ENCODE measurements at places on chromosomes 11 and 22.
A peak's percentile ranks its signal among the peaks of the same experiment; 100 is the strongest.

GRCh38 chr11:89163686-89164085, 14.0 kb upstream of the TYR start:
- H3K36me3 ChIP-seq, result no peaks in the 10 kb centered on the region
- no peak overlapping the region for H3K4me3 ChIP-seq
- no peaks in the 10 kb centered on the region for H3K4me1 ChIP-seq

GRCh38 chr22:40006641-40007040, 11.9 kb downstream of the FAM83F start:
- no peak overlapping the region for H3K4me3 ChIP-seq
- peaks cover 6% of the 10 kb centered on the region for H3K4me1 ChIP-seq
- no peak for DNase-seq
- H3K36me3 ChIP-seq, result no peaks in the 10 kb centered on the region

DNA sequence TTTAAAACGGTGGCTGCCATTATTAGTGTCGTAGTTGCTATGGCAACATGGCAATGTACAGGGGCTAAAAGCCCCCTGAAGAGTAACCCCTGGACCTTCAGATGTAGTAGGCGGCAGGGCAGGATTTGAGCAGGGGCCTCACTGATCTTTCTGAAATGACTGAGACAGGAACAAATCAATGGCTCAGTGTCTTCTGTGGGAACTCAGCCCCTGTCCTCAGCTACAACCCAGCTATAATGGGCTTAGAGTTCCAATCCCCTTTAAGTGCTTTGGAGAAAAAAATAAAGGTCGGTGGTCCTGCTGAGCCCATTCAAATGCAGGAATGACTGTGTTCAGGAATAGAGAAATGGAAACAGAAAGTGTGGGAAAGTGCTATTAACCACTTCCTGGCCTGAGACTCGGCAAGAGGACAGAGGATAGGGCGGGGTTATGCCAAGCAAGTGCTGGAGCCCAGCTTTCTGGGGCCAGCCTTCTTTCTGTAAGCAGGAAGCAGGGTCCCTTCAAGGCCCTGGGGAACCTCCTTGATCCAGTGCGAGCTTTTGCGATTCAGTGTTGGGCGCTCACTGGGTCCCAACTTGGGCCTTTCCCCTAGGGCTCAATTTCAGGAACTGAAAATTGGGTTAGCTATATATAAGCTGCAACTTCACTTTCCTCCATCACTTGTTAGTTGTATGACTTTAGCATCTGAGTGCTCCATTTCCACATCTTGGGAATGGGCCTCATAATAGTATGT, 6.1 kb upstream of the CD82 start:
- peaks cover 16% of the 10 kb centered on the region for H3K4me1 ChIP-seq
- no peak overlapping the region for H3K4me3 ChIP-seq
- no peaks in the 10 kb centered on the region for H3K36me3 ChIP-seq
- no peaks in the 10 kb centered on the region for H3K27me3 ChIP-seq
- H3K27ac ChIP-seq, result no peak overlapping the region

DNA sequence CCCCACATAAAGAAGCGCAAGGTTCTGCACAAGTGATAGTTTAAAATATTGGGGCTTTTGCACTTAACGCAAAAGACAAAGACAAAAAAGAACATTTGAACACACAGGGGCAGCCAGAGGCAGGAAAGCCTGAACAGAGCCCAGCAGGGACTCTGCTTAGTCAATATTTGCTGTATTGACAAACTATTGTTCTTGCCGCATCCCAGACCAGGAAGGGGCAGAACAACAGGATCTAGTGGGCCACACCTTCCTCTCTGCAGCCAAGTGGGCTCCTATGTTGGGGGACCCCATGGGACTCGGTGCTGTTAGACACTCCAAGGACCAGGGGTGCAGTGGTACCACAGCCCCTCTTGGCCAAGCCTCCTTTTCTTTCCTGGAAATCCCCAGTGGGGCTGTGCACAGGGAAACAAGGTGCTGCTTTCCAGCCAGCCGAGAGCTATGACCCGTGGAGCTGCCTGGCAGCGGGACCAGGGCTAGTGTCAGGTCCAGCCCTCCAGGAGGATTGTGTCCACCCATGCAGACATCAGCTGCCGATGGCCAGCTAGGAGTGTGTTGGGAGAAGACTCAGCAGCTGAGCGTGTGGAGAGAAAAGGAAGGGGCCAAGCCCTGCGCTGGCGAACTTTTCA, 43.3 kb upstream of the ANO1 start:
- no peak for DNase-seq
- H3K27ac ChIP-seq, result no peak overlapping the region
- no peak overlapping the region for H3K4me3 ChIP-seq
- no peaks in the 10 kb centered on the region for H3K4me1 ChIP-seq

DNA sequence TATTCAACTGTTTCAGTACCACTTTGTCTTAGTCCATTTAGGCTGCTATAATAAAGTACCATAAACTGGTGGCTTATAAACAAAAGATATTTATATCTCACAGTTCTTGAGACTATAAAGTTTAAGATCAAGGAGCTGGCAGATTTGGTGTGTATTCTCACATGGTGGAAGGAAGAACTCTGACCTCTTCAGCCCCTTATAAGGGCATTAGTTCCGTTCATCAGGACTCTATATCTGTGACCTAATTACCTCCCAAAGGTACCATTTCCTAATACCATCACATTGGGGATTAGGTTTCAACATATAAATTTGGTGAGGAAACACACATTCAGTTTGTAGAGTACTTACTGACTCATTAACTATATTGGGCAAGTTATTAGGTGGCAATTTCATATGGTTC, 10.7 kb upstream of the ARL14EP start:
- peaks cover 23% of the 10 kb centered on the region for H3K27me3 ChIP-seq
- H3K27ac ChIP-seq, result no peak overlapping the region
- H3K4me3 ChIP-seq, result no peak overlapping the region
- H3K36me3 ChIP-seq, result no peaks in the 10 kb centered on the region
- no peak for DNase-seq
- no peaks in the 10 kb centered on the region for H3K4me1 ChIP-seq

DNA sequence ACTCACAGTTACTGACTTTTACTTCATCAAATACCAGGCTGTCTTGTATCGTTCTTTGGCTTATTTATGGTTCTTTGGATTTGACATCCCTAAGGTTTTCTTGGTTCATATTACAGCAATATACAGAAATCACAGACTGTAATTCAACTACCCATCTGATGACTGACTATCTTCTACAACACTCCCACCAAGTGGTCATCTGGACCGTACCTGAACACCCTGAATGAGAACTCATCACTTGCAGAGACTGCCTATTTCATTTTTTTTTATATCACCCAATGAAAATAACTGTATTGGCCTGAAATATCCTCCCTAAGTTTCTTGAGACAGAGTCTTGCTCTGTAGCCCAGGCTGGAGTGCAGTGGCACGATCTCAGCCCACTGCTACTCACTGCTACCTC, 9.5 kb upstream of the UPB1 start:
- no peak overlapping the region for H3K27ac ChIP-seq
- no peak overlapping the region for H3K4me3 ChIP-seq
- H3K36me3 ChIP-seq, result no peaks in the 10 kb centered on the region
- H3K4me1 ChIP-seq, result peaks cover 12% of the 10 kb centered on the region
- no peaks in the 10 kb centered on the region for H3K27me3 ChIP-seq

DNA sequence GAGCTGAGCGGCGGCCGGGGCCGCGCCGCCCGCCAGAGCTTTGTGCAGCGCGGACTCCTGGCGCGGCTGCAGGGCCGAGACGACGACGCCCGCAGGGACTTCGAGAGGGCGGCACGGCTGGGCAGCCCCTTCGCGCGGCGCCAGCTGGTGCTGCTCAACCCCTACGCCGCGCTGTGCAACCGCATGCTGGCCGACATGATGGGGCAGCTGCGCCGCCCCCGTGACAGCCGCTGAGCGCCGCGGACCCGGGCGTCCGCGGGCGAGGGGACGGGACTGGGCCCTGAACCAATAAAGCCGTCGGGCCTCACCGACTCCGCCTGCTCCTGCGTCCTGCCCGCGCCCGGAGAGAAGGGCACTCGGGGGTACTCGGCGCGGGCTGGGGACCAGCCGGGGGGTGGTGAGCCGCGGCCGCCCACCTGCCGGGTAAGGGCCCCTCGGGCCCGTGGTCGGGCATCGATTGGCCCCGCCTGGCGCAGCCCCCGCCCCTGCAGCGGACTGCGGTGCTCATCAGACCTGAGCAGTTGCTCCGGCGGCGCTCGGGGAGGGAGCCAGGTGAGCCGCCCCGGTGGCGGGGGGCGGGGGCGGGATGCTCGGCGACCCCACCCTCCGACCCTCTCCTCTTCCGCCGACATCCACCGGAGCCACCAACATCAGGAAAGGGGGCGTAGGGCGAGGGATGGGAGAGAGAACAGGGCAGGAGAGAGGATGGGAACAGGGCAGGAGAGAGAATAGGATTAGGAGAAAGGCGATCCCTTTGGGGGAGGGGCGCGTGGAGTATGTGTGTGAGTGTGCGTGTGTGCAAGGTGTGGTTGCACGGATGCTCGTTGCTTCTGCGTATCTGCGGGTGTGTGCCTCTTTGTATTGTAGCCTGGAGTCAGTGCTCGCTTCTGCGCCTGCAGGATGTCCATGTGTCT, at the start of gene TMEM25:
TMEM25 (plus strand) TSS at position 510 of the 914 bp plus-strand sequence. CDS start 610 bp downstream, outside the sequence.
- DNase-seq, result no peak
- H3K36me3 ChIP-seq, result no peaks in the 10 kb centered on the region
- H3K4me3 ChIP-seq, result peak within 1 kb of the TSS; percentile 89
- H3K4me1 ChIP-seq, result peaks cover 13% of the 10 kb centered on the region
- peak within 1 kb of the TSS; percentile 87 for H3K27ac ChIP-seq

GRCh38 chr11:86623041-86623621, 49.3 kb downstream of the ME3 start:
- no peak overlapping the region for H3K4me3 ChIP-seq
- H3K27me3 ChIP-seq, result no peaks in the 10 kb centered on the region
- no peaks in the 10 kb centered on the region for H3K4me1 ChIP-seq
- H3K27ac ChIP-seq, result no peak overlapping the region
- no peak for DNase-seq
- no peaks in the 10 kb centered on the region for H3K36me3 ChIP-seq

DNA sequence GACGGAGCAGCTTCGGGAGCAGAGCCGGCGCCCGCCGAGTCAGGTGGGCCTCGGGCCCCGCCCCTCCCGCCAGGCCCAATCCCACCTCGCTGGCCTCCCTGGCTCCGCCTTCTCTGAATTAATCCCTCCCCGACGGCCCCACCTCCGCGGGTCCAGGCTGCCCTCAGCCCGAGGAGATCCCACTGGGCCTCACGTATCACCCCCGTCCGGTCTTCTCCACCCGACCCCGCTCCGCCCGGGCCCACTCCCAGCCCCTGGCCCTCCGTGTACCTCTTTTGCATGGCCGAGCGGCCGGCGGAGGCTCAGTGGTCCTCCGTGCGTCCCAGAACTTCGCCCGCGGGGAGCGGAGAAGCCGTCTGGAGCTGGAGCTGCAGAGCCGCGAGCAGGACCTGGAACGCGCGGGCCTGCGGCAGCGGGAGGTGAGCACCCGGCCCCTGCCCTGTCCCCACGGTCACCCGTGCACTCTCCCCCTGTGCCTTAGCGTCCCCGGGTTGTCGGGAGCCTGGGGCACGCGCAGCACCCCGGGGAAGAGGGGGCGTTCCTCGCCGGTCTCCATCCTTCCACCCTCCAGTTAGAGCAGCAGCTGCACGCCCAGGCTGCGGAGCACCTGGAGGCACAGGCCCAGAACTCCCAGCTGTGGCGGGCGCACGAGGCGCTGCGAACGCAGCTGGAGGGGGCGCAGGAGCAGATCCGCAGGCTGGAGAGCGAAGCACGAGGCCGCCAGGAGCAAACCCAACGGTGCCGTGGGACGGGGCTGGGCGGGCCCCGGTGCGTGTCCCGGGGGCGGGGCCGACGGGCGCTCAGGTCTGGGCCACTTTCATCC, 2.2 kb upstream of the CD151 start:
- no peak for DNase-seq
- no peaks in the 10 kb centered on the region for H3K36me3 ChIP-seq
- no peaks in the 10 kb centered on the region for H3K27me3 ChIP-seq
- peaks cover 35% of the 10 kb centered on the region for H3K4me1 ChIP-seq

DNA sequence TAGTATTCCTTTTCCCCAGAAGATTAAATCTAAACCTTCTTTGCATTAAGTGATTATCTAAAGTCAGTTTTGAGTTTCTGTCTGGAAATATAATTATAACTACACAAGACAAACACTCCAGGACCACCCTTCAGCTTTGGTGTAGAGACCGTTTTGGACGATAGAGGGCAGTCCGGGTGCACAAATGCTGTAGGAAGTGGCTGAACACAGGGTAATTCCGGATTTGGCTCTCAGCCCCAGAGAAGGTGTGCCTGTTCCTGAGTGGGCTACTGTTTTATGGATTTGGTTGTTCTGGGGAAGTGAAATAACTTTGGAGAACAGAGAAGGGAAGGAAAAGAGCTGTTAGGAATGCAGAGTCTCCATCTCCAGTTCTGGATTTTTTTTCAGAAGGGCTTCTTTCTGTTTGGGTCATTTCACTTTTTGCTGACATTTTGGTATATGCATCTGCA, 14.8 kb downstream of the EXT2 start:
- H3K4me3 ChIP-seq, result no peak overlapping the region
- H3K27me3 ChIP-seq, result no peaks in the 10 kb centered on the region
- no peaks in the 10 kb centered on the region for H3K4me1 ChIP-seq
- DNase-seq, result no peak
- H3K36me3 ChIP-seq, result 0 out of 2 replicates have a peak, but pooled peaks cover 6% of the 10 kb centered on the region
- no peak overlapping the region for H3K27ac ChIP-seq

- no peaks in the 10 kb centered on the region for H3K36me3 ChIP-seq
- no peaks in the 10 kb centered on the region for H3K4me1 ChIP-seq
Measured at GRCh38 chr11:131824771-131825170, 454.4 kb downstream of the NTM start.

- no peaks in the 10 kb centered on the region for H3K27me3 ChIP-seq
- peaks cover 28% of the 10 kb centered on the region for H3K4me1 ChIP-seq
- no peak overlapping the region for H3K4me3 ChIP-seq
- H3K36me3 ChIP-seq, result no peaks in the 10 kb centered on the region
- H3K27ac ChIP-seq, result peak overlapping the region; percentile 44
Measured at GRCh38 chr22:25546751-25547150, 17.7 kb upstream of the GRK3 start.

GRCh38 chr11:68004551-68005335, 846 bp upstream of the UNC93B1 start:
- H3K36me3 ChIP-seq, result no peaks in the 10 kb centered on the region
- peak overlapping the region; percentile 77 for H3K27ac ChIP-seq
- DNase-seq, result peak; percentile 84
- no peaks in the 10 kb centered on the region for H3K27me3 ChIP-seq

GRCh38 chr11:65498042-65498726, 661 bp upstream of the MALAT1 start:
- H3K36me3 ChIP-seq, result peaks cover 39% of the 10 kb centered on the region
- no peak for DNase-seq
- H3K4me3 ChIP-seq, result peak overlapping the region; percentile 79

DNA sequence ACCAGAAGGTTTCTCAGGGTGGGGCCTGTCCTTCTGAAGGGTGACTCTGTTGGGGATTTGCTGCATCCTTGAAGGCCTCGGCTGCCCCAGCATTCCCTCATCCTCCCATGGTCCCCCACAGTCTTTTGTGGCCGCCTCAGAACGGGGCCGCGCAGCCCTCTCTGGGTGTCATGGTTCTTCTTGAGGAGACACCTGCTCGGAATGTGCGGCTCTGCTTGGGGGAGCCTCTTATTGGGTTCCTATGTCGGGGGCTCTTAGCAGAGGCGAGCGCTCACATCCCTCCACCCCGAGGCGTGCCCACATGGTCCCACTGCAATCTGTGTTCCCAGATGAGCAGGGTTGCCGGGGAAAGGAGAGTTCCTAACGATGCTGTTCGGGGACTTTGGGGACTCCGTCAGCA, 1008.4 kb downstream of the BRD1 start:
- no peak for DNase-seq
- no peak overlapping the region for H3K27ac ChIP-seq
- no peak overlapping the region for H3K4me3 ChIP-seq
- H3K4me1 ChIP-seq, result no peaks in the 10 kb centered on the region
- no peaks in the 10 kb centered on the region for H3K36me3 ChIP-seq
- H3K27me3 ChIP-seq, result 0 out of 2 replicates have a peak, but pooled peaks cover 2% of the 10 kb centered on the region

GRCh38 chr22:25067851-25068421, 115.4 kb downstream of the KIAA1671 start:
- H3K4me3 ChIP-seq, result no peak overlapping the region
- H3K4me1 ChIP-seq, result no peaks in the 10 kb centered on the region
- no peak for DNase-seq
- H3K27ac ChIP-seq, result no peak overlapping the region
